Mesothelial cell of epicardium (in vitro differentiated cells): ENCODE measurements at places on chromosomes 2 and 18. TPM values are rescaled to one million over a fixed set of nuclear protein-coding genes. Genes with fewer than 3 reads are reported as not detected.
A peak's percentile ranks its signal among the peaks of the same experiment; 100 is the strongest.

- no peaks in the 10 kb centered on the region for H3K27me3 ChIP-seq
- H3K4me3 ChIP-seq, result peak within 1 kb of the TSS; percentile 92
- DNase-seq, result peak; percentile 46
- peaks cover 26% of the 10 kb centered on the region for H3K4me1 ChIP-seq
- peak within 1 kb of the TSS; percentile 98 for H3K27ac ChIP-seq
- H3K36me3 ChIP-seq, result no peaks in the 10 kb centered on the region
Observed at GRCh38 chr18:76495006-76495370, at the start of gene ZNF516. ZNF516 (minus strand) TSS chr18:76495242; CDS start chr18:76443054, 52,188 bp downstream.

DNA sequence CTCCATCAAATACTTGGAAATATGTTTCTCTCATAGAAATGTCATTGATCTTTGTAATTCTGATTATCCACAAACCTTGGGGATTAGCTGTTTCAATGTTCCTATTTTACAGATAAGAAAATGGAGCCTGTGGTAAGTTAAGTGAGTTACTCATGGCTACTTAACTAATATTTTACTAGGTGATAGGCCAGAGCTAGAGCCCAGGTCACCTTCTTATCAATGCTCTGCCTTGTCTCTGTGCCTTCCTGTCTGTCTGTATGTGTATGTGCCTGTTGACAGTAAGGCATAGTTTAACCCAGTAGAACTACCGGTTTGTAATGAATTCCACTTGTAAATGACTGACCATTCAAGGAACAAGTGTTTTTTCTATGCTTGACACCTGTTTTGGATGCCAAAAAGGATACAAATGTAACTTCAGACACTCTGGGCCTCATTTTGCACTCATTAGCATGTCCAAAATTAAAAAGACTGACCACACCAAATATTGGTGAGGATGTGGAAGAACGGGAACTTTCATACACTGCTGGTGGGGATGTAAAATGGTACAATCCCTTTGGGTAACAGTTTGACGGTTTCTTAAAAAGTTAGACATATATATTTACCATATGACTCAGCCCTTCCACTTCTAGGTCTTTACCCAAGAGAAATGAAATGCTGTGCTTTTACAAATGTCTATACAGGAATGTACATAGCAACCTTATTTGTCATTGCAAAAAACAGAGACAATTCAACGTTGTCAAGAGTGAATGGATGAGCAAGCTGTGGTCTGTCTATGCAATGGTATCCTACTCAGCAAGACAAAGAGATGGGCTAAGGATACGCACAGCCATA, 19.6 kb upstream of the IL1A start:
- no peak overlapping the region for H3K4me3 ChIP-seq
- DNase-seq, result no peak
- H3K27ac ChIP-seq, result peak overlapping the region; percentile 16
- H3K27me3 ChIP-seq, result no peaks in the 10 kb centered on the region

DNA sequence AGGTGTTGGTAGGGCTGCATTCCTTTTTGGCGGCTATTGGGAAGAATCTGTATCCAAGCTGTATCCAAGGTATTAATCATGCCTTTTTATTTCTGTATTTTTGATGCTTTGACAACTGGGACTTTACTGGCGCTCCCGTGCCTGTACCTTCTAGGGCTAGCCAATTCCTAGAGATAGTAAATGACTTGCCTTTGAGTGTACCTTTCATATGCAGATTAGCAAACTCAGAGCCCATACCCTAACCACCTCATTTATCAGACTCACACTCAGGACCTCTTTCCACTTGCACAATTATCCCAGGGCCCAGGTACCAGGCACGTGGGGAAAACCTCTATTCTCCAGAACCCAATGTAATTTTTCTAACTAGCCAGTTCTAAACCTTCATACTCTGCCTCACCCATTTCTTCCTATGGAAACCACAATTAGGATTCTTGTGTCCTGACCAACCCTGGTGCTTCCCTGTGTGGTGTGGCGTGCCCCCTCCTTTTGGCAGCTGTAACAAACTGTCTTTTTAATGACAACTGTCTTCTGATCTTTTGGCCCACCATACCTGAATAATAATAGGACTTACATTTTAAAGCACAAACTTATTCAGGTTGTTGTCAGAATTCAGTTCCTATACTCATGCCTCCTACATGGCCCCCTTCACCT, 65.8 kb upstream of the PNPT1 start:
- H3K36me3 ChIP-seq, result no peaks in the 10 kb centered on the region
- peaks cover 20% of the 10 kb centered on the region for H3K4me1 ChIP-seq
- no peak overlapping the region for H3K27ac ChIP-seq
- H3K4me3 ChIP-seq, result no peak overlapping the region

DNA sequence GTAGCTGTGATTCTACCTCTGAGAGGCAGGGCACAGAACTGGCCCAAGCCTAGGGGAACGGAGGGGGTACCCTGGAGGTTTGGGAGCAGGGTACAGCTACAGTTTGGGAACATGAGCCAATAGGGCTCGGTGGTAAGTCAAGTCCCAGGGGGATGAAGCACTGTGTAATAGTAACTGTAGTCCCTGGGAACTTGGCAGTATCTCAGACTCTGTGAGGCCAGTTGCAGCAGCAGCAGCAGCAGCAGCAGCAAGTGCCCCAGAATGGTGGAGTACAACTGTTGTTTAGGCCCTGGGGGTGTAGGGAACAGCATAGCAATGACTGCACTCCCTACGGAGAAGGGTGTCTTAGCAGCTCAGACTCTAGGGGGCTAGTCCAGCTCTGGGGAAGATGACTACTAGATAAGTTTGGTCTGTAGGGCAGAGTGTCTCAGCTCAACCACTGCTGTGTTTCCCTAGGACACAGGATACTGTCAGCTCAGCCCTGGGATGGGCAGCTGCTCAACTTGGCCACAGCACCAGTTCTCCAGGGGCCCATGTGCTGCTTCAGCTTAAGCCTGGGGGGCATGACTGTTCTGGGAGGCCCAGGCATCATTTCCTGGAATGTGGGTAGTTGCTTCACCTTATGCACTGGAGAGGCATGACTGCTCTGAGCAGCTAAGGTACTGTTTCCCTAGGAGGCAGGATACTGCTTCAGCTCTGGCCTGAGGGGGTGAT, 20.5 kb downstream of the CARF start:
- DNase-seq, result no peak
- peaks cover 44% of the 10 kb centered on the region for H3K36me3 ChIP-seq
- H3K4me1 ChIP-seq, result no peaks in the 10 kb centered on the region
- H3K27me3 ChIP-seq, result no peaks in the 10 kb centered on the region
- no peak overlapping the region for H3K27ac ChIP-seq
- no peak overlapping the region for H3K4me3 ChIP-seq

GRCh38 chr2:162174746-162175145, 22.7 kb upstream of the GCG start:
- H3K36me3 ChIP-seq, result no peaks in the 10 kb centered on the region
- no peaks in the 10 kb centered on the region for H3K27me3 ChIP-seq
- no peak overlapping the region for H3K27ac ChIP-seq
- no peaks in the 10 kb centered on the region for H3K4me1 ChIP-seq
- no peak for DNase-seq
- no peak overlapping the region for H3K4me3 ChIP-seq

DNA sequence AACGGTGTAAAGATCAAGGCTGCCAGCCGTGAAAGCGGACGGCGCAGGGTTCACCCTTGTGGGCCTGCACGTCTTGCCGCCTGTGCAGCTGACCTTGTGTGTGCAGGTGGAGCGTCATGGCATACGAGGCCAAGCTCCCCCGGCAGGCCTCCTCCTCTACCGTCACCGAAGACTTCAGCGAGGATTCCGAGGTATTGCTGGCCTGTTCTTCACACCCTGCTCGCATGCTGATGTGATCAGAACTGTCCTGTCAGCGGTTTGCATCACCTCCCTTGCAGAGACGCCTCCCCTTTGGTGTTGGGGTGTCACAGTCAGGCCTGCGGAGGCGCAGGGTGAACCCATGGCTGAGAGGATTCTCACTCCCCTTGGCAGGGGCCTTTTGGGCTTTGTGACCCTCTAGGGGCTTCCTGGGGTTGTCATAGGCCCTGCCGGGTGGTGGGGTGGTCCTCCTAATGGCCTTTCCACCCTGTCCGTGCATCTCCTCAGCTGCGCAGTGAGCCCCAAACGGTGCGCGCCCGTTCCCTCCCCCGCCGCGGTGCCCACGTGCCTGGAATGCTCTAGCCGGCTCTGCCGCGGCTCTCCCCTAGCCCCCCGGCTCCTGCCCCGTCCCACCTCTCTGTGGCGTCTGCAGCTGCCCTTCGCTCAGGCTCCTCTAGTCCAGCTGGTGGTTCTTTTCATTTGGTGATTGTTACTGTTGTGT, 92.5 kb downstream of the DGKD start:
- H3K36me3 ChIP-seq, result peaks cover 7% of the 10 kb centered on the region
- no peak overlapping the region for H3K4me3 ChIP-seq
- H3K4me1 ChIP-seq, result no peaks in the 10 kb centered on the region

GRCh38 chr2:223696719-223697118, 94.6 kb upstream of the SCG2 start:
- no peak for DNase-seq
- H3K27ac ChIP-seq, result peak overlapping the region; percentile 65
- H3K27me3 ChIP-seq, result no peaks in the 10 kb centered on the region
- H3K4me1 ChIP-seq, result peaks cover 12% of the 10 kb centered on the region
- H3K36me3 ChIP-seq, result no peaks in the 10 kb centered on the region
- no peak overlapping the region for H3K4me3 ChIP-seq

- H3K4me3 ChIP-seq, result no peak overlapping the region
- peaks cover 21% of the 10 kb centered on the region for H3K4me1 ChIP-seq
- H3K27me3 ChIP-seq, result no peaks in the 10 kb centered on the region
- H3K27ac ChIP-seq, result no peak overlapping the region
- DNase-seq, result no peak
- H3K36me3 ChIP-seq, result no peaks in the 10 kb centered on the region
Observed at GRCh38 chr2:65880436-65880835, 448.0 kb upstream of the SPRED2 start.

GRCh38 chr2:11663427-11663826, 6.6 kb downstream of the NTSR2 start:
- no peak overlapping the region for H3K27ac ChIP-seq
- no peak overlapping the region for H3K4me3 ChIP-seq

DNA sequence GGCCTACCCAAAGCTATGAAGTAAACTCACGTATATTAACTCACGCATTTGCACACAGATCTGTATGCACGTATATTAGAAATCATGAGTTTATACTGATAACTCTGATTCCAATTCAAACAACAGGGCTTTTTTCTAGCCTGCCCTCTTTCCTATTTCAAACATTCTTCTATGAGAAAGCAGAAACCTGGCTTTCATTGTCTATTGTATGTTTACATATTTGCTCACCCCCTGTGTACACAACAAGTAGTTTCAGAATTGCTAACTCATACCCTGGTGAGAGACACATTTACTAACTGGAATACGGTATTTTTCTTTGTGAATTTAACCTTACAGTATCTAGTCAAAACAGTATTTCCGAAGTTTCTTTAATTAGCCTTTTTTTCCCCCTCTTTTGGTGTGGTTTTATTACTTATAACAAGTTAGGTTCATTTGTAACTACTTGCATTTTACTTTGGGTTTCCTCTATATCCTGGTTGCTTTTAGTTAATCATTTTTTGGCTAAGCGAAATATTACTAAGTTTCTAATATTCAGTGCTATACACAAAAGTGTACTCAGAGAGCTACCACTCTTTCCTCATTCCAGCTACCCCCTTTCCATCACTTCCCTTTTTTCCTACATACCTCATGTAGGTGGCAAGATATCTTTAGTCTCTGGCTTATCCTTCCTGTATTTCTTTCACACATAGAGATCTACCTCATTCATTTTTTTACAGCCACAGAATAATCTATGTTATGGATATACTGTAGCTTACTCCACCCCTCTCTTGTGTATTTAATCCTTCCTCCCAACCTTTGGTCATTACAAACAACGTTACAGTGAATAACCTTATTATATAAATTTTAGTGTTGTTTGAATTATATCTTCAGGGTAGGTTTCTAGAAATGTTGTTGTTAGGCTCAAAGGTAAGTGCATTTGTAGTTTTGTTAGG, 112.7 kb upstream of the BCL2L11 start:
- peaks cover 29% of the 10 kb centered on the region for H3K27me3 ChIP-seq
- no peaks in the 10 kb centered on the region for H3K4me1 ChIP-seq
- H3K4me3 ChIP-seq, result no peak overlapping the region
- no peak overlapping the region for H3K27ac ChIP-seq

- peaks cover 23% of the 10 kb centered on the region for H3K4me1 ChIP-seq
- no peak for DNase-seq
- no peak overlapping the region for H3K27ac ChIP-seq
- no peaks in the 10 kb centered on the region for H3K27me3 ChIP-seq
Observed at GRCh38 chr2:102147935-102148334, 5.4 kb downstream of the IL1R1 start.

DNA sequence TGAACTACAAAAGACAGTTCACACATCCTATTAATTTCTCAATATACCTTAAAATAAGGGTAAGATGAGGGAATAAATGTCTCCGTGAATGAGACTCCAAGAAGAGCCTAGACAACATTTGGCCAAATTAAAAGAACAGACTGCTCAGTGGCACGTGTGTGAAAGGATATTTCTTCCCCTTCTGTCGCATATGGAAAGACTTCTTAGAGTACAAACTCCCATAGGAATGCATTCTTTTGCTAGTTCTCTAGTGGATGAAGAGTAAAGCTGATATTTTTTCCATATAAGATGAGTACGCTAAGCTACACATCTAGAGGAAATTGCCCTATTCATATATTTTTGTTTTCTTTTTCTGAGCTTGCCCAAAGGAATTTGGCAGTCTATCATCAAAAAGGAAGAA, 710.0 kb upstream of the ID2 start:
- H3K27ac ChIP-seq, result no peak overlapping the region
- no peaks in the 10 kb centered on the region for H3K36me3 ChIP-seq
- peaks cover 11% of the 10 kb centered on the region for H3K4me1 ChIP-seq
- H3K27me3 ChIP-seq, result peaks cover 2% of the 10 kb centered on the region
- no peak overlapping the region for H3K4me3 ChIP-seq
- no peak for DNase-seq

- H3K36me3 ChIP-seq, result no peaks in the 10 kb centered on the region
- no peak overlapping the region for H3K4me3 ChIP-seq
- no peak for DNase-seq
- peak overlapping the region; percentile 9 for H3K27ac ChIP-seq
- H3K27me3 ChIP-seq, result no peaks in the 10 kb centered on the region
- H3K4me1 ChIP-seq, result peaks cover 68% of the 10 kb centered on the region
Observed at GRCh38 chr2:128491692-128492244, 173.1 kb upstream of the HS6ST1 start.

Gene LRRC30
- total RNA-seq, result not detected in 3 replicates

Gene POTEJ
- total RNA-seq, result not detected in 3 replicates

Gene KANSL1L
- 24.4 to 28.0 TPM (median 25.9 TPM) in 3 replicates for total RNA-seq

Gene CCDC102B
- 5.3 to 8.2 TPM (median 7.1 TPM) in 3 replicates for total RNA-seq

Gene SERPINB12
- total RNA-seq, result not detected in 3 replicates
